SK-N-SH treated with all-trans-retinoic acid at 6 μM for 48 hours (cell line): ENCODE measurements at places on chromosomes 6 and 20.

- no peak for ATAC-seq
Observed at GRCh38 chr6:168273441-168274036, 46.0 kb downstream of the DACT2 start.

GRCh38 chr6:3331494-3331893 is 72.7 kb downstream of the PSMG4 start:
- no peak for ATAC-seq

- peak; percentile 63 for ATAC-seq
Observed at GRCh38 chr6:31128093-31128676, 7.9 kb upstream of the CDSN start.

DNA sequence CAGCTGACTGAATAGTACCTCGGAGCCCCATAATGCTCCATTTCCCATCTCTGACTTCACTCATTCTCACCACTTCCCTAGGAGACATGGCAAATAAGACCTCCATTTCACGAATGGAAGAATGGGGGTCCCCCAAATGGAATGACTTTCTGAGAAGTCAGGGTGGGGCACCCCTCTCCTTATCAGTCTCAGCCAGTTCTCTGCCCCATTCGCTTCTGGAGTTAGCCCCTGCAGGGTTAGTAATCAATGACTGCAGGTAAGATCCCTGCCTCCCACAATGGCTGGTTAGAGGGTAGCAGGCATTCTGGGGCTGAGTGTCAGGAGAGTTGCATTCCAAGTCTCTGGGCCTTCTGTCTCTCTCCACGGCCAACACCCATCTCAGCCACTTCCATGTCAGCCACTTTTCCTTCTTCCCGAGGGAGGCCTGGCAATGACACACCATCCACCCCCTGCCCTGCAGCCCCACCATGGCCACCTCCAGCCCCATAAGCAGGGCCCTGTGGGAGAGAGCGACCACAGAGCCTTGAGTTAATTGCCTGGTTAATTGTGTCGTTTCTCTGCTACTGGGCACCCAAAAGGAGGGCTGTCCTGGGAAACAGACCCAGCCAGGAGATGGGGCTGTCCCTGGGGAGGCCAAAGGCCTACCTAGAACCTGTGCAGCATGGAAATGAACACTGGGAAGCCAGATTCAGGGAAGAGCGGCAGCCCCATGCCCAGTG is 13.4 kb downstream of the CCDC167 start:
- ATAC-seq: no peak

GRCh38 chr6:21404577-21404976 is 189.0 kb upstream of the SOX4 start:
- ATAC-seq: no peak

- ATAC-seq: no peak
Observed at GRCh38 chr6:74356391-74356790, 660.4 kb downstream of the CD109 start.

DNA sequence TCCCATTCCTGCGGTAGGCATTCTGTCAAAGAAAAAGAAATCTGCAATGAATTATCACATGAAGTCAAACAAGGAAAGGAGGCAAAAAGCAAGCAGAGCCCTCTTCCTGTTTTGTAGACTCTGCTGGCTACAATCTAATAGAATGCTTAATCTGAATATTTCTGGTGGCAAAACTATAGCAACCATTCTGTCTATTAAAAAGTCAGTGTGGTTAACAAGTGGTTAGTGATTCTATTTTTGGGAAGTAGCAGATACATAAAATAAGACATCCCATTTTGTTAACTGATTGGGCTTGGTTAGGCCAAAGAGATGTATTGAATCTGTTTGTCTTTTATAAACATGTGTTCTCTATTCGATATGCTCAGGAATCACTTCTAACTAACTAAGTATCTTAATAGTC is 442.3 kb downstream of the CDC5L start:
- no peak for ATAC-seq

- ATAC-seq: no peak
Observed at GRCh38 chr20:60000271-60001042, 42.2 kb downstream of the CDH26 start.

DNA sequence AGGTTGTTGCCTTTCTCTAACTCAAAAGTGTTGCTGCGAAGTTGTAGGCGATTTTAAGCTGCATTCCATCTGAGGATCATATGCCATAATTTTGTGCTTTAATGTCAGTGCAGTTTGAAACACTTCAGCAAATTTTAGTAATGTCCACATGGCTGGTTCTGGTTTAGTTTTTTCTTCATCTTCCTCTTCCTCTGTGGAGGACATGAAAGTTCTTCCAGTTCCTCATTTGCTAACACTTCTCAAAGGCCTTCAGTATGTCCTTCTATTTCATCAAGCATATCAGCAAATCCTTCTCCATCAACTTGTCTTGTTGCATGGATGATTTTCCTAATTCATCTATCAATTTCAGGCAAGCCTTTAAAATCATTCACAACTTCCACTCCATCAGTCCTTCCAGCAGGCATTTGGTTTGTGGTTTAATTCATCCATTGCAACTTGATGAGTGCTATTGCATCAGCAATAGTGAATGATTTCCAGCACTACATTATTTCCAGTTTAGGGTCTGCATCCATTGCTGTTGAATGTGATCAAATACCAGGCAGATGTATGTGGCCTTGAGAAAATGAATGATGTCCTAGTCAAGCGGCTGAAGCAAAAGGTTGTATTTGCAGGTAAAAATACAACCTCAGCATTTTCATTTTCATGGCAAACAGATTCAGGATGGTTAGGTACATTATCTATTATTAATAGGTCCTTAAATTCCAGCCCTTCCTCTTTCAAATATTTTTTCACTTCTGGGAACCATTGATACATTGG is 20.2 kb downstream of the SHLD1 start:
- ATAC-seq: no peak

DNA sequence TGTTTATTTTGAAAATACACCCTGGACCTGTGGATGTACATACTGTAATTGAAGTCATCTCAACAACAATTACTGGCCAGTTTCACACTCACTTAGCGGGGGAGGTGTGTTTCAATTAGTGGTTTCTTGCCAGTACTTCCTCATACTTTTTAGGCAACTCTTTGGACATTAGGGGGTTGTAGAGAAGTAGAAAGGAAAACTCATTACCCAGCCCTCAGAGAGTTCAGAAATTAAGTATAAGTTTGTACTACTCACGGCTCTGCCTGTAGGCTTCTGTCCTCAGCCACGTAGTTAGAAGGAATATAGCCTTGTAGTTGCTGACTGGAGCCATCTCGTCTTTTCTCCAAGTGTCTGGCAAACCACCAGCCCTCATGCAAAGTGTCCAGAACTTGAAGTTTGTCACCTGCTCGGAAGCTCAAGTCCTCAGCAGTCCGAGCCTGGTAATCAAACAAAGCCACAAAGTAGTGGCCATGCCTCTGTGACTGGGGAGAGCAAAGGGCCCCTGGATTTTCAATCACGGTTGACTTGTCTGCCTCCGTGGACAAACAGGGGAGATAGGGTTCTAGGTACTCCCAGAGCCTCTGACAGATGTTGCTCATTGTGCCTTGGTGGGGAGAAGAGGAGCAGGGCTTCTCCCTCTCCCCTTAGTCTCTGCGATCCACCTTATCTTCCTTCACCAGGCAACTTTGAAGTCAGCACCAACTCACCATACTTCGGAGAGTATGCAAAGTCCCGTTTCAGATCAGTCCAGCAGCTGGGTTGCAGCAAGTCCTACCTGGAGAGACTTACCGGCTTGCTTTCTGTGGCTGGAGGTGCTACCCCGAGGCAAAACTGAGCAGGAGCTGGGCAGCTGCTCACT is 749 bp downstream of the FRK start:
- ATAC-seq: no peak

- ATAC-seq: no peak
Observed at GRCh38 chr20:52142757-52143156, 48.8 kb downstream of the ZFP64 start.

DNA sequence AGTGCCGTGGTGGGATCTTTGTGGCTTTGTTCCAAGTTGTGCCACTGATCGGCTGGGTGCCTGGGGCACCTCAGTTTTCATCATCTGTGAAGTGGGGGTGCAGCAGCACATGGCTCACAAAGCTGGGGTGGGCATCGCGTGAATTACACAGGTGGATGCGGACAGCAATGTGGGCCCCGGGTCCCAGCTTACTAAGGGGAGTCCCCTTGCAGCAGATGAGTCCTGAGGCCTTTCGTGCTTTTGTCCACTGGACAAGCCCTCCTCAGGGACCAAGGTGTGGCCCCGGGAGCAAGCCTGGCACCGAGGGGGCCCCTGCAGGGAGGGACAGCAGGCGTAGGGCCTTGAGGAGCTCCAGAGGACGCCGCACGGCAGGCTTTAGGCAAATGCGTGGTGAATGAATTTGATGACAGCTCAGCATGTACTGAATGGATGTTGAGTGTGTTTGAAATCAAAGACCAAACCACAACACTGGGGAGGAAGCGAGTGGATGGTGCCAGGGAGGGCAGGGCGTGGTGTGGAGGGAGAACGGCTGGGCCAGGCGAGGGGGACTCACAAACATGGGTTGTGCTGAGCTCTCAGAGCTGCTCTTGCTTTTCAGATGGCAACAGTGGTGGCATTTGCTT is 53.2 kb downstream of the IRF4 start:
- no peak for ATAC-seq

- ATAC-seq: no peak
Observed at GRCh38 chr20:41848180-41848579, 230.0 kb upstream of the CHD6 start.

DNA sequence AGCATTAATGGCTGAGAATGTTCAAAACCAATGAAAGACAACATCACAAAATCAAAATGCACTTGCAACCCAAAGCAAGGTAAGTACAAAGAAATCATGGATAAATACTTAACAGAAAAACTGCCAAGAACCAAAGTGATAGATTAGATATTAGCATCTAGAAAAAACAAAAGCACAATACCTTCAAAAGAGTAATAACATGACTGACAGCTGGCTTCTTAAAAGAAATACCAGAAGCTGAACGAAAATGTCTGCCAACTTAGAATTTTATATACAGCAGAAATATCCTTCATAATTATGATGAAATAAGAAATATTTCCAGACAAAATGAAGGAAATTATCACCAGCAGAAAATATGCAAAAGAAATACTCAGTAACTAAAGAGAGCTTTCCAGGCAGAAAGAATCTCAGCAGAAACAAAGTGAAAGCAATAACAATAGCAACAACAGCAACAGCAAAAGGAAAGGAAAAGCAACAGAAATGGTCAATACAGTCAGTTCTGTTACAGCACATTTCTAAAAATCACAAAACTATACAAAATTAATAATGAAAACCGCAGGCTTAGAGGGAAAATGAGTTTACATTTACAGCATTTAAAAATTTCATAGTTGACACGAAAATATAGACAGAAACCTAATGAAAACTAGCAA is 121.5 kb upstream of the MAN1A1 start:
- ATAC-seq: no peak

- ATAC-seq: peak; percentile 7; the same call in 2 of the 3 replicates
Observed at GRCh38 chr6:144063246-144063743, 32.1 kb downstream of the SF3B5 start.

GRCh38 chr6:38671885-38672467 is 31.0 kb downstream of the GLO1 start:
- peak; percentile 96 for ATAC-seq

DNA sequence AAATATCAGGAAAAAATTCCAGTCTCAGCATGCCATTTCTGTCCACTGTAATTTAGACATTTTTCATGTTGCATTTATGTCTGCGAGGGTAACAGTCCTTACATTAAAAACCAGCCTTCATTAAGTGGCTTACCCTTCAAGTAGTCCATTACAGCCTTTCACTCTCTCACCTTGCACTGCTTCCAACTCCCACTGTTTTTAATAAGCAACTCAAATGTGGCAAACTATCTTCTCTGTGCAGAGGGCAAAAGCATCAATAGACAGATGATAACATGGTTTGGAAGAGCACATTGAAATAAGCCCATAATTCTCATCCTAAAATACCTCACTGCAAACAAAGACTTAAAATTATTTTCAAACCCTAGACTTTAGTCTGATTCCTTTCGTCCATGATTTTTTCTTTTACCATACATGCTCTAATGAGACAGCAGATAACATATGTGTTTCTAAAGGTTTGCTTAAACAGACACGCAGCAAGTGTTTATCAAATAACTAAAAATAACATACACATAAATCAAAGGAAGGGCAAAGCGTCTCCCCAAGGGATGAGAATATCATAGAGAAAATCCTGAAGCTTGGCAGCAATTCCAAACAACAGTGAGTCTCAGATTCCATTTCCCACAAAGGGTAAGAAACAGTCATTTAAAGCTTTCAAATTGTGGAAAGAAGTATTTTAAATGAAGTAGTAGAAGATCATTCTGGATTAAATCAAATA is 130.4 kb downstream of the PTPRK start:
- no peak for ATAC-seq

- no peak for ATAC-seq
Observed at GRCh38 chr6:31464252-31465184, 33.4 kb upstream of the MICB start.

- ATAC-seq: no peak
Observed at GRCh38 chr20:48691523-48691922, 136.3 kb downstream of the PREX1 start.

GRCh38 chr20:49669601-49670189 is 44.0 kb downstream of the B4GALT5 start:
- ATAC-seq: no peak; the same call in 2 of the 3 replicates

DNA sequence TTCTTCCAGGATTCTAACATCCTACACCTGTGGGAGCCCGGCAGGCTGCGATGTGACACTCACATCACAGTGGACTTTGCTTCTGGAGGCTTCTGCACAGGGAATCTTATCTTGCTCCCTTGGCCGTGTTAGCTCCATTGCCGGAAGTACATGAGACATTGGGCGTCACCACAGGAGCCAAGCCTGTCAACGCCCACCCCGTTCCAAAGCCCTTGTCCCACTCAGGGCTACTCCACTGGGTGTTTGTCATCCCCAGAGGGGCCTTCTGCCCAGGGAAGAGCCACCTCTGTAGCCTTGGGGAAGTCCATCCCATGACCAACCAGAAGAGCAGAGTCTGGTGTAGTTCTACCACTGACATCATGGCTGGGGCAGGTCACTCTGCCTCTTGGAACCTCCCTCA is 1.7 kb downstream of the RAB44 start:
- no peak for ATAC-seq

DNA sequence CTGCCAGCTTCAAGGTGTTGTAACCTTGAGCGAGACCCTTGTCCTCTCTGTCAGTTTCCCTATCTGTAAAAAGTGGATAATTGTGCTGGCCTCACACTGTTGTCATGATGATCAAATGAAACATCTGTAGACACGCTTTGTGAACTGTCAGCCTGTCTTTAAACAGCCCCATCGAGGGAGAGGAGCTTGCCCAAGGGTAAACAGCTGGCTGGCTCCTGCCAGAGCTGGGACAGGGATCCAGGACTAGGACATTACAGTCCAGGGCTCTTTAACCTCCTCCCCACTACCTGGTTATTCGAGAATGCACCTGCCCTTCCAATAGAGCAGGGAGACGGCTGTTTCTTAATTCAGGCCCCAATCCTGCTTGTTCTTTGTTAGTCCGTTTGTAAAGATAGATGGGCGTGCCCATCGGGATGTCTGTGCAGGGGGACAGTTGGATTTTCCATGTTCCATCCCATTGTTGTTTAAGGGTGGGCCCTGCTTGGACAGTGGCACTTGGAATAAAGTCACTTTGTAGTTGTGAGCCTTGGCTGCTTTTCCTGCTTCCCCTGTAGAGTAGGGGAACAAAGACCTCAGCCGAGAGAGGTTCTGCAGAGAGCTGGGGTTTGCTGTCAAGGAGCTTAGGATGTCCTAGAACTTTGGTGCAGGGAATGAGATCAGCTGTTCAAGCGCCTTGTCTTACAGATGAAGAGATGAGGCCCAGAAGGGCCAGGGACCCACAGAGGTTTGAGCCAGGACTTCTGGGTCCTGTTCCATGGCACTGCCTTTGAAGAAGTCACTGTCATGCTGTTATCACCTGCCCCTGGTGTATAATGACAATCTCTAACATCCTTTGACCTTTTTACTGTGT is 77.9 kb upstream of the MYL9 start:
- no peak for ATAC-seq
